ENCODE measurements at places on chromosomes 1 and 21.

GRCh38 chr1:6500544-6501278 lies 9.2 kb upstream of the PLEKHG5 start:
- H3K4me3 ChIP-seq, result no peak overlapping the region
- peaks cover 27% of the 10 kb centered on the region for H3K27me3 ChIP-seq
- no peaks in the 10 kb centered on the region for H3K4me1 ChIP-seq
- no peaks in the 10 kb centered on the region for H3K36me3 ChIP-seq

- peaks cover 14% of the 10 kb centered on the region for H3K36me3 ChIP-seq
- no peak overlapping the region for H3K4me3 ChIP-seq
- H3K27ac ChIP-seq, result no peak overlapping the region
- no peak for DNase-seq
- peaks cover 8% of the 10 kb centered on the region for H3K4me1 ChIP-seq
These were observed 225.2 kb downstream of the RPS6KC1 start for GRCh38 chr1:213276236-213276635.

DNA sequence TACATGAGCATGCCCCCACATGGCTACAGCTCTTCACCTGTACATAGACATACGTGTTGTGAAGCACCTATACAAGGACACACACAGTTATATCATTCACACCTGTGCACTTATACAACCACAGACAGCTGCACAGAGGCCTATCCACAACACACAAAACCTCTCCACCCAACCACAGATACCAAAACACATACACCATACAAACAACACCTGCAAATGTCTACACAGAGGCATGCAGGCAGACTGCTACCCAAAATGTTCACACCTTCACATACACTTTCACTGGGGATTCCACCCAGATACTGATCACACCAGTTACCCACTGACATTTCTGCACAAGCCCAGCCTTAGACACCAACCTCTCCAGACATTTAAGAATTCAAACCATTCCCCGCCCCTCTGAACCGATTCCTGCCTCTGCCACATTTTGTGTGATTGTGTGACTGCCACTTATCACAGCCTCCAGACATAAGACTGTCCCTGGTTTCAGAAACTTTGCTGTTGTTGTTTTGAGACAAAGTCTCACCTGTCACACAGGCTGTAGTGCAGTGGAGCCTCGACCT lies 2.0 kb downstream of the C1orf232 start:
- H3K4me3 ChIP-seq, result no peak overlapping the region
- peaks cover 34% of the 10 kb centered on the region for H3K4me1 ChIP-seq
- no peak overlapping the region for H3K27ac ChIP-seq
- DNase-seq, result peak; percentile 59
- peaks cover 8% of the 10 kb centered on the region for H3K36me3 ChIP-seq
- peaks cover 30% of the 10 kb centered on the region for H3K27me3 ChIP-seq

GRCh38 chr1:62213075-62213914 lies 18.6 kb downstream of the L1TD1 start:
- H3K36me3 ChIP-seq, result no peaks in the 10 kb centered on the region
- no peak overlapping the region for H3K4me3 ChIP-seq

DNA sequence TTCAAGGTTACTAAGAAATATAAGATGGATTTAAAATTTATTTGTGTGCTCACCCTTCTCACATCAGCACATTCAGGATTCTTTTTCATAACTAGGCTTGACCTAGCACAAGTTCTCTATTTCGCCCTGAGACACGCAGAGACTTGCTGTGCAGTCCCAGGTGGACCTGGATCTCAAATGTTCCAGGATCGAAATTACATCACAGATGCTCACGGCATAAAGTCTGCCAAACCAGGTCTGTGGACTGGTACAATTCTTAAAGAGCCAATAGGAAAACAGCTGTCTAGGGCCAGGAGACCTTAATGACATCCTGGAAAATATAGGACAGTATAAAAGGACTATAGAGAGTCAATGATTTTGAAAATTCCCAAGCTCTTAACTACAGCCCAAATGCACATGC lies 2.2 kb downstream of the PGBD5 start:
- H3K4me3 ChIP-seq, result no peak overlapping the region
- H3K27me3 ChIP-seq, result peaks cover 60% of the 10 kb centered on the region
- H3K4me1 ChIP-seq, result peaks cover 13% of the 10 kb centered on the region
- no peak overlapping the region for H3K27ac ChIP-seq
- H3K36me3 ChIP-seq, result peaks cover 4% of the 10 kb centered on the region
- no peak for DNase-seq

DNA sequence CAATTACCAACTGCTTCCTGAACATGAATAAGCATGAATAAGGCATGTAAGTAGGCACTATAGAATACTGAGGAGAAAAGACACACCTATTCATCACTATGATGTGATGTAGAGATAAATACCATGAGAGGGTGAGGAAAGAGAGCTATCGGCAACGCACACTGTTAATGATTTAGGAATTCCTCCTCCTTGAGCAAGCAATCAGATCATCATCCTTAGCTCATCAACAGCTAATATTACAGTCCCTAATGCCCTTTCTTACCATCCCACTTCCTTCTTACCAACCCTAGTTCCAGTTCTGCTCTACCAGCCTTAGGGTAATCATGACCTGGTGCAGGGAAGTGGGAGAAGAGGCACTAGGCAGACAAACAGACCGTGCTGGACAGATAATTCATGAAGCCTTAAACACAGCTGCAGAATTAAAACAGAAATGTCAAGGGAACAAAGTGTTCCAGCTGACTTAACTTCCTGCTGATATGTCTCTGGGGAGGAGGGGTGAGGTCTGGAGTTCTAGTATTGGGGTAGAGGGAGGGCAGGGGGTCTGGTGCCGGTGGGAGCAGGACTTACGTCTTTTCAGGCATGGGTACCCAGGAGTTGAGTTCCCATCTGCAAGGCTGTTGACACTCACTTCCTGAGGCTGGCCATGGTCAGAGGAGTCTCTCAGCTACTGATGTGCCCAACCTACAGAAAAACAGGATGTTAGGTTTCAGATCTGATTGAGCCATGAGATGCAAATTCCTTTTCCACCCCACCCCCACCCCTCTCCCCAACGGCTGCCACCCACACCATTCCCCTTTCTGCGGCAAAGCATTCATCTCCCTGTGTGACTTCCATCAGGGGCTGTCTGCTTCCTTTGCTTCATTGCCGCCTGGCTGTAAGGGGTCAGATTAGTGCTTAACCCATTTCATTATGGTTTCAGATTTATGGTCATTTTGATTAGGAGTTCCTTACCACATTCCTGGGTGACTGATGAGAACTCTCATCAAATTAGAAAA lies 12.6 kb upstream of the RCSD1 start:
- peaks cover 12% of the 10 kb centered on the region for H3K36me3 ChIP-seq
- peaks cover 57% of the 10 kb centered on the region for H3K4me1 ChIP-seq
- peak overlapping the region; percentile 94 for H3K27ac ChIP-seq
- peak; percentile 78 for DNase-seq
- H3K27me3 ChIP-seq, result no peaks in the 10 kb centered on the region

DNA sequence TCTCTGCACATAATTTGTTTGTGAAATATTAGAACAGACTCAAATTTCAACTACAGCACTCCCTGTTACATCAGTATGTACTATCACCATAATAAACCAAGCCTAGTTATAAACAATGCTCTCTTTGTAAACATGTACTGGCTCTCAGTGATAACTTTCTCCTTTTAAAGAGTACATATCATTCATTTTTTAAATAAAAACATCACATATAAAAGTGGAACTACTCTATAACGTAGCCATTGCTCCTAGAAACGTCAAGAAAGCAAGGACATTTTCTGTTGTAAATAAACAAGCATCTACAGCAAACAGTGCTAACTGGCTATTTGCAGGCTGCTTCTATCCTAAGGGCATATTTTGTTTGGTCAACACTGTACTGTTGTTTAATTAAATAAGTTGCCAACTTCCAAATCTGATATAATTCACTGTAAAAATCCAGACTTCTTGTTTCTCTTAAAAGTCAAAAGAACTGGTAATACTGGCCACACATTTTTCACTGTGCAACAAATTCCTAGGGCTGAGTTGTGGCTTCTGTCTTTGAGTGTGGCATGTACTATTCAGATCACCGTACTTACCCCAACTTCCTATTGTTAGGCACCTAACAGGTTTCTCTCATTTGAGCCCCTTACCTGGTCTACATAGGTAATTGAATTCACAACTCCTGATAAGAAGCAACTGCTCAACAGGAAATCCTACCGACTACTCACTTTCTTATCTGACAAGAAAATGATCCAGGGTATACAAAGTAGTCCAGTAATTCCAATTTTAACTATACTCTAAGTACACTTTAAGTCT lies 111.9 kb downstream of the DENND1B start:
- H3K4me1 ChIP-seq, result peaks cover 2% of the 10 kb centered on the region
- DNase-seq, result no peak
- no peaks in the 10 kb centered on the region for H3K27me3 ChIP-seq
- H3K36me3 ChIP-seq, result no peaks in the 10 kb centered on the region
- H3K4me3 ChIP-seq, result no peak overlapping the region

DNA sequence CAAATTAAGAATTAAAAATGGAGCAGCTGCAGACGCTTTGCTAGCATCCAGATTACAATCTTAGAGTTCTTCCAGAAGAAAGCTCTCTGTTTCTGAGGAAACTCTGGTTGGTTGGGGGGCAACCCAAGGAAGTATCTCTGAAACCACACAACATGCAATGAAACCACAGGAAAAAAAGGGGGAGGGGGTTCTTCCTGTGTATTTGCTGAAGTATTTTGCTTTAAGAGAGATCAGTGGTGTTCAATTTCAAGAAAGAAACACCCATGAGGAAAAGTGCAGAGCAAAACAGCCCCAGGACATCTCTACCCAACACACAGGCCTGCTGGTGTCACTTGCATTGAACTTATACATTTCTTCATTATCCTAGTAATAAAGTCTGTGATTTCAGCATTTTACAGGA lies 19.7 kb upstream of the TIAM1 start:
- peak overlapping the region; percentile 73 for H3K4me3 ChIP-seq
- H3K27ac ChIP-seq, result peak overlapping the region; percentile 80
- peak; percentile 85 for DNase-seq
- H3K27me3 ChIP-seq, result no peaks in the 10 kb centered on the region

DNA sequence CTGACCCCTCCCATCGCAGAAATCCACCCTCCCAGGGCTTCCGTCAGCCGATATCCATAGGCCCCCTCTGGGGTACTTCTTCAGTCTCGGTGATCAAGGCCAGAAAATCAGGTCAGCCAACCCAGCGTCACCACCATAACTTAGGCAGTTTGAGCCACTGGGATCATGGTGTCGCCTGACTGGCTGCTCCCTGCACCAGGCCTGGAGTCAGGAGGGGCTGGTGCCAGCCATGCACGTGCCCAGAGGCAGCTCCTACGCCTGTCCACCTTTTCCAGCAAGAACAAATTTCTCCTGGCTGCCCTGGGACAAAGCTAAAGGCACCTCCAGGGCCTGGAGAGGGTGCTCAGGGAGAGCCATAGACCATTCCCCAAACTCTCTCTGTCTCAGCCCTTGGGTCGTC lies 4.8 kb upstream of the CTRC start:
- peaks cover 5% of the 10 kb centered on the region for H3K4me1 ChIP-seq
- no peak overlapping the region for H3K27ac ChIP-seq
- DNase-seq, result no peak
- no peak overlapping the region for H3K4me3 ChIP-seq

- no peaks in the 10 kb centered on the region for H3K36me3 ChIP-seq
- no peak overlapping the region for H3K27ac ChIP-seq
- H3K4me1 ChIP-seq, result no peaks in the 10 kb centered on the region
- no peak for DNase-seq
- peaks cover 9% of the 10 kb centered on the region for H3K27me3 ChIP-seq
These were observed 14.3 kb downstream of the ACKR1 start for GRCh38 chr1:159218649-159219636.
